Frontal cortex (tissue), 4 donors: ENCODE measurements at places on chromosomes 4 and X.

- DNase-seq, result no peak
Observed at GRCh38 chr4:37728064-37728463, 41.9 kb upstream of the RELL1 start.

DNA sequence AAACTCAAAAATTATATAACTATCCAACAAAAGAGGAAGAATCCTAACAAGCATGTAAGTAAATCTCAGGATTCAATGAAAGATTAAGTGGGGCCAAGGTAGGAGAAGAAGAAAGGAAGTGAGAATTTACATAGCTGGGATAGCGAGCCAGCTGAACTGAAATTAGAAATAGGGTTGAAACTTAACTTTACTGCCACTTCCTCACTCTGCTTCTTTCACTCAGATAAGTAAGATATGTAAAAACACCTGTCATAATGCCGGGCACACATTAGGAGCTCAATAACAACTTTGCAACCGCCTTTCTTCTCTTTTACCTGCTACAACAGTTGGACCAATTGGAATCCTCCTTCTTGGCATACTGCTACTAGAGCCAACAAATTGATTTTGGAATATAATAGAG, 129.4 kb downstream of the CNKSR2 start:
- no peak for DNase-seq

GRCh38 chrX:96474741-96475125, 209.9 kb upstream of the DIAPH2 start:
- no peak for DNase-seq

- no peak for DNase-seq
Observed at GRCh38 chrX:54208531-54208930, 25.5 kb upstream of the FAM120C start.

- no peak for DNase-seq
Observed at GRCh38 chrX:10244915-10245622, 88.3 kb downstream of the CLCN4 start.

DNA sequence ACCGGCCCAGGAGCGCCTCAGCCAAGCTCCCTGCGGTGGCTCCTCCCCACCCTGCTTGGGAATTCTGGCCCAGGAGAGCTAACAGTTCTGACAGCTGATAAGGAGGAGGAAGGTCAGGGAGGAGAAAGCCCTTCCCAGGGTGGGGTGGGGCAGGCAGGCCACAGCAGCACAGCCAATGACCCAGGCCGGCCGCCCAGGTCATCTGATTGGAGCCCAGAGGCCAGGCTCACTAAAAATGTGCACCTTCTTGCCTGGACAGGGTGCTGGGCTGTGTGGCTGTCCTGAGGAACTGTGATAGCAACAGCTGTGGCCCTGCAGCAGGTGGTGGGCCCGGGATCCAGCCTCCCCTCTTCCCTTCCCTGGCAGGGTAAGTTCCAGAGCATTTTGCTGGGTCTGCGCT, 17.2 kb upstream of the SH3TC1 start:
- no peak for DNase-seq

DNA sequence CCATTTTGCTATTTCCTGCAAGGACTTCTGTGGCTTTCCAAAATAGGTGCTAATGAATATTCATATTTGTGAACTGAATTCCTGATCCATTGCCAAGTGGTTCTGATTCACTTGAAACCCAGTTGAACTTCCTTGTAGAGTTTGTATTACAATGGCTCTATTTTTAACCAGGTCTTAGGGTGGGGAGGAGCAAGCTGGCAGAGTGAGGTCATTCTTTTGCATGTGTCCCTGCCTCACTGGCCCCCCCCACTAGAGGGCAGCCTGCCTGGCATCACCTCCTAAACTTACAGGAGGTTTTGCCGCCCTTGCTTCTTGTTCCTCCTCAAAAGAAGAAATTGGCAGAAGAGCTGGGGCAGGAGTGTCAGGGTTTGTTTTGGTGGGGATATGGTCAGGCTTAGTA, 10.5 kb downstream of the PTTG2 start:
- no peak for DNase-seq

DNA sequence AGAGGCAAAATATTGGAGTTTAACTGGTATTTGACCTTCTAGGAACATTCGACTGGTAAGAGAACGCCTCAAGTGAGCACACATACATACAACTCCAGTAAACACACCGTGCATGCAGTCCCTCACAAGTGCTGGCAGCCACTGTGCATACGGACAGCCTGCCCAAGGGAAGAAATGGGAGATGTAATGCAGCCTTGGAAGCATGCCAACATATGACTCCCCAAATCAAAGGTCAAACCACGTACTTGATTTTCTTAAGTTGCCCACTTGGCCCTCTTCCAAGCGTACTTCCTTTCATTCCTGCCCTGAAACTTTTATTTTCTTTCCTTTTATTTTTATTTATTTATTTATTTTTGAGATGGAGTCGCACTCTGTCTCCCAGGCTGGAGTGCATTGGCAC, 206.6 kb downstream of the SPRY1 start:
- no peak for DNase-seq

DNA sequence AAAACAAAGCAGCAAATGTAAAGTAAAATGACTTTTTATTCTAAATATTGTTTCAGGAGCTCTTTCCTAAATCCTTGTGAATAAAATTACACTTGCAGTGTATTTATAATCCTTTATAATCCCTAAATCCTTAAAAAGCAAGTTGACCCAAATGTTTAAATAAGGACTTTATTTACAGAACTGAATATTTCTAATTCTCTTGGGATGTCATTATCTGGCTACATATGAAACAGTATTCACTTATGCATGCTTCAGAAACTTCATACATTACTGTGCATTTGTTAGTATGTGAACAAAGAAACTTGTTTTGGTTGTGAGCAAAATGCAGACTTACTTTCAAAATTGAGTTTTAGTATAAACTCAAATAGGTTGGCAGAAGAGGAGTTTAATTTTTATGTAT, 49.2 kb downstream of the PTTG2 start:
- no peak for DNase-seq

DNA sequence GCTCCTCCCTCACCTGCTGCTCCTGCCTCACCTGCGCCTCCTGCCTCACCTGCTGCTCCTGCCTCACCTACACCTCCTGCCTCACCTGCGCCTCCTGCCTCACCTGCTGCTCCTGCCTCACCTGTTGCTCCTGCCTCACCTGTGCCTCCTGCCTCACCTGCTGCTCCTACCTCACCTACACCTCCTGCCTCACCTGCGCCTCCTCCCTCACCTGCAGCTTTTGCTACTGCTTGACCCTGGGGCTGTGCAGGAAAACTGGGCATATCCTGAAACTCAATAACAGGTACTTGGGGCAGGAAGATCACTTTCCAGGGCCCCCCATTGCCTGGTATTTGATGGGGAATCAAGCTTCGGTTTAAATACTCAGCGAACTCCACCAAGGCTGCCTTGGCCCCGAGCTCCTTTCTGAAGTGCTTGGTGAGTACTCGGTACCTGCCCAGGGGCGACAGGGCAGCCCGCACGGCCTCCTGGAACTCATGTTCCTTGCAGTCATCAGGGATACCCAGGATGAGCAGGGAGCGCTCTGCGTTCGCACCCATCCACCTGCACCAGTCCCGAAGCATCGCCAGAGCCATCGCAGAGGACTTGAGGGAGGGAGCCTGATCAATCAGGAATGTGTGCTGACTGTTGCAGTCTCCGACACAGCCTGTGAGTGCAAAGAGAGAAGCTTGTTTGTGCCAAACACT, 2.7 kb downstream of the PNMA6E start:
- DNase-seq, result no peak

DNA sequence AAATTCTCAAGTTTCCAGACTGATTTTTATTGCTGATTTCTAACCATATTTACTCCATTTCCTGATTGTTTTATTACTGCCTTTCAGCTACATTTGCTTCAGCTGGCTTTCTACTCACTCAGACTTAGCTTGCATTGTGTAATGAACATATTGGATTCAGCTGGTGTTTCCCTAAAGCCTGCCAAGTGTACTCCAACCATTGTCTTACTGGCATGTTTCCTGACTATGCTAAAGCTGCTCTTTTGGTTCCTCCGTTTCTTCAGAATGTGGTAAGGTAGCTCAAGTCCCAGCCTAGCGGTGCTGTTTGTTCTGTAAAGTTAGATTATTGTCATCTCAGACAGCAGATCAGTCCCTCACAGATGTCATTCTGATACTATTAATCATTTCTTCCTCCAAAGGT, 53.1 kb upstream of the GLRA2 start:
- DNase-seq, result no peak

DNA sequence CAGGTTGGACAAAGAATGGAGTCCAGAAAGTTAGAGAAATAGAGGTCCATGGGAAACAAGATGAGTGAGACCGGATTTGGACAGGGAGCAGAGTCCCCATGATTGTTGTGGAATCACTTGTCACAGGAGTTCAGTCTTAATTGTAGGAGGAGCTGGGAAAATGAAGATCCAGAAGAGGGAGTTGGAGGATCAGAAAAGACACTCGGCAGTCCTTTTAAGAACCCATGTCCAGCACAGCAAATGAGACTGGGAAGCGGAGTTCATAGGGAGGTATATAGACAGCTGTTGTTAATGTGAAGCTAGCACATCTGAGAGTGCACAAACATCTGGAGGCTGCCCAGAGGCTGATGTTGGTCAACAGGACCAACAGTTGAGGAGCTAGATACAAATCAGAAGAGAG, 111.4 kb upstream of the RXFP1 start:
- peak; percentile 15 for DNase-seq

- no peak for DNase-seq
Observed at GRCh38 chrX:13373431-13374187, 53.8 kb upstream of the ATXN3L start.

GRCh38 chrX:122863067-122863466, 321.0 kb upstream of the GRIA3 start:
- no peak for DNase-seq

- DNase-seq, result no peak
Observed at GRCh38 chr4:156619154-156619934, 352.3 kb downstream of the PDGFC start.

GRCh38 chr4:88775026-88775425, 77.4 kb upstream of the NAP1L5 start:
- no peak for DNase-seq

DNA sequence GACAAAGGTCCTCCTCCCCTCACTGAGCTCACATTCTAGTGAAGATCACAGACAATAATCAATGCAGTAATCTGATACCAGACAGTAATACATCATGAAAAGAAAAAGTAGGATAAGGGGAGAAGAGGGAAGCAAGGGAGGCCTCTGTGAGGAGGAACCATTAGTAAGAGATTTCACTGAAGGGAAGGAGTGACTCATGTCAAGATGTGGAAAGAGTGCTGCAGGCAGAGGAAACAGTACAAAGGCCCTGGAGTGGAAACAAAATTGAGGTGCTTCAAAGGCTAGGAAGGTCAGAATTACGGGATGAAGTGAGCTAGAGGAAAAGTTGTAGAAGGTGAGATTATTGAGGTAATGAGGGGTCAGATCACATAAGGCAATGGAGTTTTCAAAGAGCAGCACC, 38.1 kb downstream of the LAMTOR3 start:
- no peak for DNase-seq

GRCh38 chrX:19606902-19607301, 91.6 kb upstream of the MAP3K15 start:
- no peak for DNase-seq

GRCh38 chr4:153790962-153791551, 2.2 kb upstream of the SFRP2 start:
- peak; percentile 40 for DNase-seq

DNA sequence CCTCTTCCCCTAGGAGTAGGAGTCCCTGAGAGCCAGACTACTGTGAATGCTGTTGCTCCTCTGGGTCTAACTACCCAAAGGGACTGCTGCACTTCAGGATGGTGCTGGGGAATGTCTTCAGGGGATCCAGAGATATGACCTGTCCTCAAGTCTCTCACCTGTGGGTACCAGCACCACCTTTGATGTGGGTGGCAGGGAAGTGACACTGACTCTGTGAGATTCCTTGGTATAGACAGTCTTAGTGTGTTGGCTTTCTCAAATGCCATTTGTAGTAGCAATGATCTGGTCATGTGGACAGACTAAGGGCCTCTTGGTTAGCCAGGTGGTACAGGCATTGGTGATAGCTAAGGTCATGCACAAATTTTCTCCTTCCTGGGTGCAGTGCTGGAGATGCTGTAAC, 108.9 kb upstream of the ADAMTS3 start:
- DNase-seq, result no peak

- DNase-seq, result no peak
Observed at GRCh38 chr4:151801547-151802516, 41.0 kb upstream of the GATB start.
